Activated CD8-positive, alpha-beta memory T cell treated with anti-CD3 and anti-CD28 coated beads for 48 hours (primary cell): ENCODE measurements at places on chromosomes 16 and 17.
A peak's percentile ranks its signal among the peaks of the same experiment; 100 is the strongest.

- DNase-seq: no peak
These were observed 29.4 kb upstream of the NAT9 start for GRCh38 chr17:74805591-74805991.

DNA sequence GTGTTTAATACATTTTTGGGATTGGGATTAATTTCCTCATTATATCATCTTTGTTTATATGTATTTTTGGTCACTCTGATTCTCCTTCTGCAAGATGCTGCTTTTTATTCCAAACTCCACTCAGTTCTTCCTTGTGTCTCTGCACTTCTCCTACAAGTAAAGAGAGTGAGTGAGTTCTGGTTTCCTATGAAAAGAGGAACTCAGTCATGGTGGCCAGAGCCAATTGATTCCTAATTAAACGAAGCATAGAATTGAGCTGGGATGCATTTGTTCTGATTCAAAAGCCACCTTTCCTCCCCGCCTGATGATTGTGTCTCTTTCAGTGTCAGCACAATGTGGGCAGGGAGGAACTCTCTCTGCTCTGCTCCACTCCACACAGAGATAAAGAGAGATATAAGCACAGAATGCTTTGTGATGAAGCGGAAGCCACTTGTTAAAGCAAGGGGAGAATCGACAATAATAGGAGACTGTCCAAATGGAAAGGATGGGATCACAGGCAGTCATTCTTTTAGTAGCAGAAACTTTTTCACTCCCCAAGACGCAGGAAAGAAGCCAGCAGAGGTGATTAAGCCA lies 121.3 kb upstream of the GOT2 start:
- no peak for DNase-seq

DNA sequence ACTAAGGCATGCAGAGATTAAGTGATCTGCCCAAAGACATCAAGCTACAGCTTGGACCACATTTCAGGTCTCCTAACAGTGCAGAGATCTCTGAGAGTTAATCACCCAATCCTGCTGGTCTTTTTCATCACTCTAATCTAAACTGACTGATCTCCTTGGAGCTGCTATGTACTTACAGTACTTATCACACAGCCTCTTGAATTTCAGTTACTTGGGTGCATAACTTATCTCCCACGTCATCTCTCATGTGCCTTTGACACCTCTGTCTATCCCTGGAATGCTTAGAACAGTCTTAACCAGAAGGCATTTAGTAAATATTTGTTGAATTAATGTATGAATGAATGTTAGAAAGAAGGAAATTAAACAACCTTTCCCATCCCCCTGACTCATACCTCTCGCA lies 139.0 kb downstream of the SNX11 start:
- no peak for DNase-seq

GRCh38 chr16:50644729-50645128 lies 36.4 kb downstream of the SNX20 start:
- no peak for DNase-seq

DNA sequence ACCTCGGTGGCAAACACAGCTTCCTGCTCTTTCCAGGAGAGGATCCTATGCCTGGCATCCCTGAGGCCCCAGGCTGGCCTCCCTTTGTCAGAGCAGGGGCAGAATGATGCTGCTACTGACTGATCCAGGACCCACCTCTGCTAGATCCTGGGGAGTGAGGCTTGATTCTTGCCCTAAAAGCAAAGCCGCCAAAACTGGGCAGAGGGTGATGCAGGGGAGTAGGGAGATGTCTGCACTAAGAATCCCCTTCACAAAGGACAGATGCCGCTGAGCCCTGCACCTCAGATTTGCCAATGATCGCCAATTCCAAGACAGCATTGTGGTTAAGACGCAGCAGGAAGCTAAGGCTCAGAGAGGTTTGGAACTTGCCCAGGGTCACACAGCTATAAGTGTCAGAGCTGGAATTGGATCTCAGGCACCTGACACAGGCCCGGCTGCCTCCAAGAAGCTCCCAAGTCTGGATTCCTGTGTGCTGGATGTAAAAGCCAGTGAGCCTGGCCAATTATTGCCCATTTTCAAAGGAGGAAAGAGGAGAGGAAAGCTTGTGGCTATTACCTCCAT lies 60.7 kb upstream of the TNRC6C start:
- DNase-seq: no peak

- DNase-seq: no peak
These were observed 83.2 kb upstream of the CLEC18A start for GRCh38 chr16:69867784-69868560.

- no peak for DNase-seq
These were observed 78.0 kb downstream of the MAP2K6 start for GRCh38 chr17:69492410-69493071.

DNA sequence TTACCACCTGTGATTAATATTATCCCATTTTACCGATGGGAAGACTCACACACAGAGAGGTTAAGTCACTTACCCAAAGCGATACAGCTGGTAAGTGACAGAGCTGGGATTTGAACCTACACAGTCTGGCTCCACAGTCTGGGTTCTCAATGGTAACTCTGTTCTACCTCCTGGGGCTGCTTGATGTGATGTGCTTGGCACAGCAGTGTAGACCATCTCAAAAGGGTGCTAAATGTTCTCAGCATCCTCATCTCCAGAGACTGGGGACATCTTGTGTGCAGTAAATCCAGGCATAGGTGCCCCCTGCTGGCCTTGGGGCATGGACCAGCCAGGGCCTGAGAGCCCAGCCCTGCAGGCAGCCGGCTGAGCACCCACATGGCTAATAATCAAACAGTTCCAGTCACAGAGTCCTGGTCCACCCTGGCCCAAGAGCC lies 15.4 kb upstream of the KATNB1 start:
- DNase-seq: peak; percentile 23

DNA sequence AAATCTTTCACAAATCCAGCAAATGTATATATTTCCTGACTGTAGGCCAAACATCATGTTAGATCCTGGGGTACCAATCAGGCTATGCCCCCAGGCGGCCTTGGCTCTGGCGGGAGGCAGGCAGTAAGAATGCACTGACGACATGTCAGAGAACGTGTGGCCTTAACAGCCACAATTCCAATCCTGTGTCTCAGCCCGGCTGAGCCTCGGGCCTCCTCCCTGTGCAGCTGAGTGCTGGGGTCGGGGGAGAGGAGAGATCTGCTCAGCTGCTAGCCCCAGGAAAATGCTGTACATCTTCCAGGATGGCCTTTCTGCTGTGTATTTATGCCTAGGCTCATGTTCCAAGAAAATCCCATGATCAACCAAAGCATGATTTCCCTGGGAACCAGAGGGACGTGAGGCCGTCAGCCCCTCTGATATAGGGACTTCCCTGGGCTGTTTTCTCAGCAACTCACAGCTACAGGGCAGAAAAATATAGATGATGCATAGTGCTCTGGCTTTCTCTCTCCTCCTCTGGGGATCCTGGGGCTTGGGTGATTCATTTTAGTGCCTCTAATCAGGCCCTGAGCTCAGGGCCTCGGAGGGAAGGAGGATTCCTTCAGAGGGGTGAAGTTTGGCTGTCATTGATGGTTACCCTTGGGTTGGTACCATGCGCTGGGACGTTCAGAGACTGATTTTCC lies 604.0 kb downstream of the HS3ST4 start:
- DNase-seq: no peak

- no peak for DNase-seq
These were observed 443.4 kb upstream of the SOX9 start for GRCh38 chr17:71677439-71677838.

DNA sequence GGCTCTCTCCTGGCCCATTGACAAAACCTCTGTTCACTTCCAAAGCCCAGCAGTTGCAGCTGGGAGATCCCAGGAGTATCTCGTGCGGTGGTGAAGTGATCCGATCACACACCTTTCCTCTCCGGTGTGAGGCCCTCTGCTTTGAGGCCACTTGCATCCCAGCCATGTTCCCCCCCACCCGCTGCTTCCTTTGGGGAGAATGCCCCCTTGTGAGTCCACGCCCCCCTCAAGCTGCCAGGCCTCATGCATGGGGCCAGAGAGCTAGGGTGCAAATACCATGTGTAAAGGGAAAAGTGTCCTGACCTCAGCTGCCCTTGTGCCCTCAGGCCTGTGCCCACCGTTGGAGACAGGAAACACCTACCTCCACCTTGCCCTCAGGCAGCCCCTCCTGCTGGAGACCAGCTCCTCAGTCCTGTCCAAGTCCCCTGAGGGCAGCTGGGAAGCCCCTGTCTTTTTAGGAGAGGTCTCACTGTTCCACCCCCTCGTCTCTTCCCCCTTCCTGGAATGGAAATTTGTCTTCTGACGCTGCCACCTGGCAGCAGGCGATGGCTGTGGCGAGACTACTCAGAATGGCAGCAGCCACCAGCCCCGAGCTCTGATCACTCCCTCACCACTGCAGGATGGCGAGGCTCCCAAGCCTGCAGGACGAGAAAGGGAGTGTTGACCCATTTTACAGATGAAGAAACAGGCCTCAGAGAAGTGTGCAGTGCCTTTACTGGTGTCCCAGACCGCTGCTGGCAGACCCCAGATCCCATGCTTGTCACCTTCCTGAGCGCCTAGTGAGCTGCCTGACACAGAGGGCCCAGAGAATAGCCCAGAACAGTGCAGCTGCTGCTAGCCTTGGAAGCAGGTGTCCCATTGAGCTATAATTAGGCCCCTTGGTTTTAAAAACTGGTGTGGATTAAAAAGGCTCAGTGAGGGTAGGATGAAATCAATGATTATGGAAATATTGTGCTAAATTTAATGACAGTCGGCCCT lies 120.6 kb upstream of the CACNG5 start:
- DNase-seq: no peak

GRCh38 chr17:8153031-8153451 lies 837 bp upstream of the PER1 start:
- no peak for DNase-seq

- no peak for DNase-seq
These were observed 206.8 kb upstream of the SALL1 start for GRCh38 chr16:51357839-51358238.

DNA sequence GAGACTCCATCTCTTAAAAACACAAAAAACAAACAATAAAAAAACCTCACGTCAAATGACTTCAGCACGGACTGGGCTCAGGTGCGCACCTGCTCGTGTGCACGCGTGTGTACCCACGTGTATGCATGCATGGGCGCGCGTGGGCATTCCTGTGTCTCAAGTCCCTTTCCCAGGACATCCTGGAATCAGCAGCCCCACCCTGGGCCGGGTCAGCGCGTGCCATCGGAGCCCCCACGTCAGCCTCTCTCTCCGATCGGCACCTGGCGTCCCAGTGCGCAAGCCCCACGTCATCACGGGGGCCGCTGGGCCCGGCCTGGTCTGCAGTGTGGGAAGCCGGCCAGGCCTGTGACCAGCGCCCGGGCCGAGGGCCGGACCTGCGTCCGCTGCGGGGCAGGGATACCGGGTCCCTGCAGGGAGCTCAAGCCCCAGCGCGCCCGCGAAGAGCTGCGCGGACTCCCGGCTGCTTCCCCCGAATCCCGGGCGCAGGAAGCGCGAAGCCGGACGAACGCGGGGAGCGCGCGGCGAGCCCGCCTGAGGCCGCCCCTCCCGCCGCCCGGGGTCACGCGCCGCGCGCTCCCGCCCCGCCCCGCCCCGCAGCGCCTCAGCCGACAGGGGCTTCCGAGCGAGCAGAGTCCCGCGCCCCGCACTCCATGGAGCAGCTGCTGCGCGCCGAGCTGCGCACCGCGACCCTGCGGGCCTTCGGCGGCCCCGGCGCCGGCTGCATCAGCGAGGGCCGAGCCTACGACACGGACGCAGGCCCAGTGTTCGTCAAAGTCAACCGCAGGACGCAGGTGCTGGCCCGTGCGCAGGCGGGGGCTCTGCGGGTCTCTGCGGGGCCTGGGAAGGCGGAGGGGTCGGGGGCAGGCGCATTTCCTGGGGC lies at the start of gene FN3K:
FN3K (plus strand) TSS at position 629 of the 880 bp plus-strand sequence; CDS start at position 651, 22 bp downstream.
- DNase-seq: no peak

DNA sequence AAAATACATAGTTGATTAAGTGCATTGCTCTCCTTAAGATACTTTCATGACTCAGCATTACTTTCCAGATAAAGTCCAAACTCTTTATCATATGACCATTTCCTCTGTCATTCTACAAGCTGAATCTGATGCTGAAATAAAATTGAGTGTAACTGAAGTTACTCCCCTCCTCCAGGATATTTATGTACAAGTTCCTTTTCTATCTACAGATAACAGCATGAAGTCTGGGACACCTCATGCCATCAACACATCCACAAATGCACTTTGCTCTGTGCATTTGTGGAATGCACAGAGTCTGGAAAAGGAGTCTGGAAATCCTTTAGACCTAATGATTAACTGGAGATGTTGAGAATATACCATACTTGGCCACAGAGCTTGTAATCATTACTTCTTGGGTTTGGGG lies 60.5 kb downstream of the ACSM2B start:
- DNase-seq: no peak
